Stimulated activated CD4-positive, alpha-beta T cell treated with anti-CD3 and anti-CD28 coated beads, Interleukin-4, amount 100 ng/mL, for 48 hours (primary cell): ENCODE measurements at places on chromosomes 7 and 10.

- DNase-seq = no peak
These were observed 120.5 kb downstream of the WDR11 start for GRCh38 chr10:120971671-120972070.

- no peak for DNase-seq
These were observed 1.8 kb downstream of the LAMB1 start for GRCh38 chr7:108000875-108001763.

DNA sequence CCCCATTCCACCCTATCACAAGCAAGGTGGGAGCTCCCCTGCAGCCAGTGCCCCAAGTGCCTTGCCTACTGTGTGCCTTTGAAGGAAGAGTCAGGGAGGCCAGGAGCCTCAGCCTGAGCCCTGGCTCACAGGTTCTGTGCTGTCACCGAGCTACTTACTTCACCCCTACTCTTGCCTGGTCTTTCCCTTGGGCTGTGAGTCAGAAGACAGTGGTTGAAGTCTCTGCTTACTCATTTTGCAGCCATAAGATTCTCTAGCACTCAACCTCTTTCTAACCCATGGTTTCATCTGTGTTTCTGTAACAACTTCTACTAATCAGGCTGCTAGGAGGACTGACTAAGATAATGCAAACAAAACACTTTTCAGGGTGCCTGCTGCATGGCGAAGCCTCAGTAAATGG lies 114.5 kb downstream of the PLCE1 start:
- no peak for DNase-seq

GRCh38 chr7:20776942-20777341 lies 9.7 kb downstream of the SP8 start:
- DNase-seq = no peak

DNA sequence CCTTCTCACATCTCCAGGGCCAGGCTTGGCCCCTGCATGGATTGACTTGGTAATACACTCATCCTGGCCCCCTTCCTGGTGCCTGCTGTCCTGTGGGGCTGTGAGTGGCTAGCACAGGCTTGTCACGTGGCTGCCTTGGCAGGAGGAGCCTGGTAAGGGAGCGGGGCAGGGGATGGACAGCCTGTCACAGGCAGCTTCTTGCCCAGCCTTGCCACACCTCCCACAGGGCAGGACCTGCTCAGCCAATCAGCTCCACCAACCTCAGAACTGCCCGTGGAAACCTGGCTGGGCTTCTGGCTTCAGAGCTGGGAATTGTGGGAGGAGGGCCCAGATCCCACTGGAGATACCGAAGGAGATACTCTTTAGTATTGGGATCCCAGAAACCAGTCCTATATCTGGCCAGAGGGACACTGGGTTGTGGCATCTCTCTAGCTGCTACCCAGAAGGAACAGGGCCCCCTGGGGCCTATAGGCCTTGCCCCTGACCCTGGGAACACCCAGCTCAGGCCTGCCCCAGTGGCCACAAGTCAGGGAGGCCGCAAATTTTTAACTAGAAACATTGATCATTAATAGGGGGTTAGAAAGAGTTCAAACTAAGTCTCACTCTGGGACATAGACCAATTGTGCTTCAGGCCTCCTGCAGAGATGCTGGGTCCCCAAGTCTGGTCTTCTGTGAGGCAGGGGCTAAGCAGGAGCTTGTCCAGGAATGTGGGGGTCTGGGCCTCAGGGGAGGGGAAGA lies at the start of gene HOGA1:
HOGA1 (plus strand) TSS at position 330 of the 738 bp plus-strand sequence; CDS start at position 645, 315 bp downstream.
- no peak for DNase-seq

- no peak for DNase-seq
These were observed 38.8 kb downstream of the RNLS start for GRCh38 chr10:88544140-88544870.

DNA sequence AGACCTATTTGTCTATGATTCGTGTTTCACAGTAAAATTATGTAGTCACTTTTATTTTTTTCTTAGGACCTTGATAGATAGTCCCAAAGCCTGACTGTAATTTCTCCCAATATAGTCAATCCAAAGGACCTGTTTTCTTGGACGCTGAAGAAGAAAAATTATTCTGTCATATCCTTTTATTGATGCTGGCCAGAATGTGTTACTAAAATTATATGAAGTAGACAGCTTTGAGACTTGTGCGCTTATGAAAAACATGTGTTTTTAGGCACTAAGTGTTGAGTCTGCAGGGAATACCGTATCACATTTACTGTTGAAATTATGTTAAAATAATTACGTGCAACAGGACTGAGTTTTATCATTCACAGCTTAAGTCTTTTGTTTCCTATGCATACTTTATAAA lies 17.9 kb downstream of the TES start:
- DNase-seq = no peak

- DNase-seq = no peak
These were observed 116.0 kb downstream of the SLIT1 start for GRCh38 chr10:97069576-97070362.

- DNase-seq = no peak
These were observed 103.0 kb upstream of the SEMA3A start for GRCh38 chr7:84297616-84298015.
